ENCODE measurements at places on chromosomes 16 and 17.
A peak's percentile ranks its signal among the peaks of the same experiment; 100 is the strongest.

GRCh38 chr17:63015824-63016223, 49.8 kb downstream of the TANC2 start:
- DNase-seq: no peak

- DNase-seq: peak; percentile 87
Observed at GRCh38 chr16:641326-642188, at the start of gene MCRIP2. TSS of gene MCRIP2 (plus strand) at chr16:641828. CDS start at chr16:641992, 164 bp downstream.

GRCh38 chr16:23678430-23679273, at the start of gene PLK1:
TSS of gene PLK1 (plus strand) at chr16:23678889. CDS start at chr16:23678933, 44 bp downstream.
- peak; percentile 90 for DNase-seq

GRCh38 chr16:5580296-5580695, 482.7 kb upstream of the EEF2KMT start:
- no peak for DNase-seq

- DNase-seq: no peak
Observed at GRCh38 chr17:5584383-5585286, at the start of gene NLRP1. TSS of gene NLRP1 (minus strand) at chr17:5584509. CDS start at chr17:5583957, 552 bp downstream.

DNA sequence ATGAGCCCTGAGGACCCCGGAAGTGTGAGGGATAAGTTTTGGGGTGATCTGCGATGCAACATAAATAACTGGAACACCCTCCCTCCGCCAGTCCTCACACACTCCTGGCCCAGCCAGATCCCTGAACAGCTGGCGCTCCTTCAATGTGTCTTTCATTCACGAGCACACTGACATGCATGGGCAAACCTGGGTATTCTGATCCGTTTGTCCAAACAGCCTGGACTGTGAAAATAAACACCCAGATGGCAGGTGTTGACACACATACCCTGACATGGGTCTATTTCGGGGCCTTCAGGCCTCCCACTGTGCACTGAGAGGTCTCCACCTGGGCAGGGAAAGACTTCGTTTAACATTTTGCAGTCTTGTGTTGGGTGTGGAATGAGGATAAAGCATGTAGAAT, 3.0 kb upstream of the CPNE2 start:
- DNase-seq: no peak

DNA sequence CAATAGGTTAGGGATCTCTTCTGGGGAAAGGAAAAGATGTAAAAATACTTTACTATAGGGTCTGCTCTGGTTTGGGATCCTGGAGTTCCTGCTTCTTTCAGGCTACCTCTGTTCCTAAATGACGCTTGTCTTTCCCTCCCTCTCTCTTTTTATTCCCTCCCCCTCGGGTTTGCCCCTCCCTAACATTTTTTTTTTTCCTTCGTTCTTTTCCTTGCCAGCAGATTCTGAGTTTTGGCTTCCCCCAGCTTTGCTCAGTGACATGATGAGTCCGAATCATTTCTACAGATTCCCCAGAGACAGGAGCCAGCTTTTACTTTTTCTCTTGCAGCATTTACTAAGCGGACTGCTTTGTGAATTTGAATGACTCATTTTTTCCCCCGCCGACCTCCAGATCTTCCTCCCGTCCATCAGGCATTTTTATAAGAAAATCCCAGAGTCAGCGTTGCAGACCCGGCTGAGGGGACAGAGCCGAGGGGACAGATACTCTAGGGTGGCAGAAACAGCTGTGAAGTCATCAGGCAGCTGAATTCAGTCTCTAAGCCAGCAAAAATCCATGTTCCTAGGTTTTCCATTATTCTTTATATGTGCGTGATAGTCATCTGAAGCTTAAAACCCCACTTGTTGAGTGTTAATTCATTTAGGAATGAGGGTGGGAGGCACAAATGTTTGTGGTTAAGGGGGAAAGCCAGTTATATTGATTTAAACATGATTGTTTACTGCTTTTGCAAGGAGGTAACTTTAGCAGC, at the start of gene TMEM100:
TMEM100 (minus strand) TSS at position 123 of the 746 bp plus-strand sequence. CDS start 1,794 bp downstream, outside the sequence.
- DNase-seq: no peak

GRCh38 chr16:84247331-84247730, 7.5 kb upstream of the KCNG4 start:
- DNase-seq: no peak

GRCh38 chr17:58822148-58823050, 66.7 kb downstream of the PPM1E start:
- DNase-seq: no peak

GRCh38 chr17:16866436-16866835, 105.5 kb downstream of the TNFRSF13B start:
- DNase-seq: no peak

DNA sequence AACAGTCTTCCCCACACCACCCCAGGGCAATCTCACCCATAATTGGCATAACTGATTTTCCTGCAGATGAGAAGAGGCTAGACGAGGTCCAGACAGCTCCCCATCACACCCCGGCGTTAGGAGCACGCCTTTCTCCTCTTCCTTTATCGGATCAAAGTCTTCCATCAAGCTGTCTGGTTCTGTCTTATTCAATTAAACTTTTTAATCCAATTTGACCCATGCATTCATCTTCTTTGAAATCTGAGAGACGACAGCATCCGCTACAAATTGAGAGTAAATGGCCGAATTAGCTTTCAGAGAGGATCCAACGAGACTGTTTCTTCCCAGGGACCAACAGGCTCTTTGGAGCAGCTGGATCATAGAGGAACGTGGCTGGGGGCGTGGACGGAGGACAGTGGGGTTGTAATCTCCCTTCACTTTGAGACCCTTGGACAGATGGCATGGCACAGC, 44.4 kb upstream of the GPRC5B start:
- no peak for DNase-seq

GRCh38 chr17:68238164-68238870, 9.5 kb upstream of the AMZ2 start:
- DNase-seq: no peak

GRCh38 chr16:67158637-67159600, 790 bp downstream of the TRADD start:
- peak; percentile 62 for DNase-seq

DNA sequence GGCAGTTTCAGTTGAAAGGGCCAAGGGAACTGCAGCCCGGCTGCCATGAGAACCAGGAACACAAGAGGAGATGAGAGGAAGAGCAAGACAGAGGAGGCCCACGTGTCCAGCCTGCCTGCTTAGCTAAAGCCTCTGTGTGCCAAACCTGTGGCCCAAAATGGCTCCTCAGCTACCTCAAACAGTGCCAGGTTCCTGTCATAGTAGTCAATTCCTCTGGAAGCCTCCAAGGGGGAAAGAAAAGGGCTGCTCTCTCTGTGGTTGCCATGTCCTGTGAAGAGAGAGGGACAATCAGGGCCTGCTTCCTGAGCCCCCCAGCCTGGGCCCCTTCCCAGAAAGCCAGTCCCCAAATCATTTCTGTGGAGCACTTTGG, 5.2 kb downstream of the SLC12A4 start:
- DNase-seq: no peak

- DNase-seq: no peak
Observed at GRCh38 chr16:2787961-2788360, 601 bp upstream of the PRSS33 start.

DNA sequence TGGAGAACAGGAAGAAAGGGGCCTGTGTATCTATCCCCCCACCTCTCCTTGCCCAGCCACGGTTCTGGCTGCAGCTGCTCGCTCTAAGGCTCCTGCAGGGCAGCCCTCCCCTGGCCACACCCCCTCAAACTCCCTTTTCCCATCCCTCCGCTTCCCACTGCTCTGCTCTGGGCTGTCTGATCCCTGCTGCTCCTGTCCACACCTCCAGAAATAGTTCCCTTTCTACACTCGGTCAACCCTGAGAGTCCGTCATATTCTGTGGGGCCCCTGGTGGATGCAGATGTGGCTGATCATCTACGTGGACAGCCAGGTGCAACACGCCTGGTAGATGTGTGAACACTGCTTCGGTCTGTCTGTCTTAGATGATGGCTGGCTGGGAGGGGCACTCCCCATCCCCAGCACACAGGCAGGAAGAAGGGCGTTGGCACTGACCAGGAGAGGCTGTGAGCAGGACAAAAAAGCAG, 19.3 kb upstream of the KRT19 start:
- no peak for DNase-seq

GRCh38 chr16:88376835-88377726, 5.7 kb upstream of the ZNF469 start:
- DNase-seq: no peak

GRCh38 chr17:12693640-12694039, 27.9 kb downstream of the MYOCD start:
- DNase-seq: no peak

DNA sequence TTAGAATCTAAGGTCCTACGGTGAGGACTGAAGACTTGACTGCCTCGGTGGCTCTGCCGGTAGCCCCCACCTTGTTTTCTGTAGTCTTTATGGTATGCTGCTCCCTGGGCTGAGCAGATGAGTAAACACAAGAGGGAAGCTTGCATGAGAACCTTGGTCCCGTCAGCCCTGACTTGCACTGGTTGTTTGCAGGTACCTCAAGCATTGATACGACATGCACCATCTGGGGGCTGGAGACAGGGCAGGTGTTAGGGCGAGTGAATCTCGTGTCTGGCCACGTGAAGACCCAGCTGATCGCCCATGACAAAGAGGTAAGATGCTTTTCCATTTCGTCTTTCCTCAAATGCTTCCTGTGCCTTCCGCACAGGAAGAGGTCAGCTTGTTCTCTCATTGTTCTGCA, 21.1 kb upstream of the TACO1 start:
- DNase-seq: no peak

GRCh38 chr17:50470426-50470825, 1.7 kb upstream of the CHAD start:
- DNase-seq: no peak

DNA sequence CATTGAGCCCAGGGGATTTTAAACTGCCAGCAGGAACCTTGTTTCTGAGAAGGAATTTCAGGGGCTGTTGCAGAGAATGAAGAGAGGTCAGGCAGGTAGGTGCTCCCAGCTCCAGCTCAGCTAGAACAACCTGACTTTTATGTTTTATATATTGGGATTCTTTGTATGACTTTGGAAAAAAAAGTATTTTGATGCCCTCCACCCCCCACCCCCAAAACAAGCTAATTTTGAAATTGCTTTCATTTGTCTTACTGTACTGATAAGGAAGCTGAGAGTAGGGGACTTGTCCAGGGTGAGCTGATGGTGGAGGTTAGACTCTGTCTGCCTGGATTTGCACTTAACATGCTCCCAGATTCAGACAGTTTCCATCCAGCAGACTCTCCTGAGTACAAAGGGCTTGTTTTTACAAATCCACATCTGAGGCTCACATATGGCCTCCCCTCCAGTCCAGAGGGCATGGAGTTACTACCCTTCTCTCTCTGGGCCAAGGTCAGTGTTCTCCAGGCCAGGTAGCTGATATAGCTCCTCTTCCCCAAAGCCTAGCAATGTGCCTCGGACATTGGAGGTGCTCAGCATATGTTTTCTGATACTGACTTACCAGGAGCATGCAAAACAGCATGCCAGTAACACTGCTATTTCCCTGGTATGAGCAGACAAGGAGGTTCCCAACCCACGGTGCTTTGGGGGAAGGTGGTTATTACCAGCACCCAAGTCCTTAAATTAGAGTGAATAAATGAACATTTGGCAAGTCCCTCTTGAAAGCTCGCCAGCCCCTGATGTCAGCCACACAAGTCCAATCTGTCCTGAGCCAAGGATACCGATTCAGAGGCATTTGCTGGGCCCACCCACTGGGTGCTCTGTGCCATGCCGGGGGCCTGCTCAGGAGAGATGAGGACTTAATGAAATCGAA, 11.3 kb downstream of the STX1B start:
- no peak for DNase-seq

- DNase-seq: peak; percentile 83
Observed at GRCh38 chr17:48307814-48308411, 122.1 kb downstream of the SKAP1 start.

- DNase-seq: no peak
Observed at GRCh38 chr16:11794996-11795886, 1.8 kb downstream of the ZC3H7A start.

DNA sequence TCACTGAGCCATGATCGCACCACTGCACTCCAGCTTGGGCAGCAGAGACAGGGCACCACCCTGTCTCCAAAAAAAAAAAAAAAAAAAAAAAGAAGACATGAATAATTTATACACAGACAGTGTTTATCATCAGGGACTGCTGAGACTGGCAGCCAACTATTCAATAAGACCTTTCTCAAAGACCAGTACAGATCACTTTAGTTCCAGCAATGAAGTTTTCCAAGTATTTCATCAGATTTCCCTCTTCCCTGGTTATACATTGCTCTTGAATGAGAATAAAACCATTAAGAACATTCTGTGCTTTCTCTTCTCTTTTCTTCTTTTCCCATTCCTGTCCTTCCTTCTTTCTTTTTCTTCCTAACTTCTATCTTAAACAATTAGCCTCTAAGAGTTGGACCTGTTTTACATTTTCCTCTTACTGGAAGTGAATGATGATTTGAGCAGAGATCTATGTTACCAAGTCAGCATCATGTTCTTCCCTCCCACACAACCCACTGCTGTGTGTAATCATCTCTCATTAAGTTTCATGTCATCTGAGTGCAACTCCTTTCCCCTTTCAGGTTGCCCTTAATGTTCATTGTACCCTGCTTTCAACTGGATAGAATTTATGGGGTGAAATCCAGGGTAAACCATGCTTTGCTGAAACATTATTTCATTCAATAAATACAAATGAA, 35.9 kb upstream of the SMIM36 start:
- no peak for DNase-seq

GRCh38 chr17:40565769-40566409, 617 bp upstream of the CCR7 start:
- no peak for DNase-seq

DNA sequence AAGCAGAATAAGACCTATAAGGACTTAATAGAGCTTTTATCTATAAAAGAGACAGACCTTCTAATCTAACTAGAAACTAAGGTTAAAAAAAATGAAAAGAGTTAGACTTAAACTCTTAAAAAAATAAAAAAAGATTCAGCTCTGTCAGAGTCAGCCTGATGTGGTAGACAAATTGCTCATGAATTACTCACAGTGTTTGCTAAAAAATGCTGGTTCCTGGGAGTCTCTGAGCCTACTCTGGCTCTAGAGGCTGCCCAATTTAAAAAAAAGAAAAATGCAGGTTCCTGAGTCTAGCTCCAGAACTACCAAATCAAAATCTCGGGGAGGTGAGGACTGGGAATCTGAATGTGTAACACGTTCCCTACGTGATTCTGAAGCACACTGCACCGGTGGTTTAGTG, 18.1 kb downstream of the SOST start:
- no peak for DNase-seq

DNA sequence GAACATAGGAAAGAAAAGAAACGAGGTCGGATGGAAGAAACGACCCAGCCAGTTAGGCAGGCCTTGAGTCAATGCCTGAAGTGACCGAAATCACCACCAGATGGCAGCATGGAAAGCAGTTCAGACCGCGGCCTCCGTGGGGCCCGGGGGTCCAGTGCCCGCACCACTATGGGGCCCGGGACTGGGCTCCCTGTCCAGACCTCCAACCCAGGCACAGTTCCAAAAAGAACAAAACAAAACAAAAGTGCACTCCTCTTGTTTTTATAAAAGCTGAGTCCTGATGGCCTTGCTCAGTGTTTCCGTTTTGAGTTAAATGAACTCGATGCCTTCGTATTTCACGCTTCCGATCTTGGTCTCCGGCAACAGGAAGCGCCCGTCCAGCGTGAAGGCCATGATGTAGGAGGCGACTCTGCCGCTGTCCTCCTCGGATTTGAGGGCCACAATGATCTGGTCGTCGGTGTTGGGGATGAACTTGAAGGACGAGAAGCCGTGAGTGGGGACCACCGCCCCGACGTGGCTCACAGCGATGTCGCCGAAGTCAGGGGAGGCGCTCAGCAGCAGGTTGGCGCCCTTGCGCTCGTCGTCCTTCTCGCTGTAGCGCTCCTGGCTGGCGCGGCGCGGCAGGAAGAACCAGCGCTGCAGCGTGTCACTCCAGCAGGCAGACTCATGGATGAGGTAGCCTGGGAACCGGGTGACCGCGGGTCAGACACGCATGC, 13.7 kb upstream of the LGALS3BP start:
- peak; percentile 73 for DNase-seq

- peak; percentile 83 for DNase-seq
Observed at GRCh38 chr17:38584350-38584925, 21.3 kb downstream of the SRCIN1 start.

Measured in Caco-2 (cell line).